CD4-positive, alpha-beta memory T cell (primary cell): ENCODE measurements at places on chromosomes 5 and 9. TPM values are rescaled to one million over a fixed set of nuclear protein-coding genes. Genes with fewer than 3 reads are reported as not detected.

The GFI1B gene
- not detected for polyA plus RNA-seq

The PCA3 gene
- not detected for polyA plus RNA-seq

The AGXT2 gene
- polyA plus RNA-seq, result not detected

The GLIPR2 gene
- 140 TPM for polyA plus RNA-seq

The FBLL1 gene
- not detected for polyA plus RNA-seq

The TRIM36 gene
- not detected for polyA plus RNA-seq

The SLCO6A1 gene
- not detected for polyA plus RNA-seq

The FAM221B gene
- polyA plus RNA-seq, result not detected
